ENCODE measurements at places on chromosomes 6 and 20. TPM values are rescaled to one million over a fixed set of nuclear protein-coding genes. Genes with fewer than 3 reads are reported as not detected.

DNA sequence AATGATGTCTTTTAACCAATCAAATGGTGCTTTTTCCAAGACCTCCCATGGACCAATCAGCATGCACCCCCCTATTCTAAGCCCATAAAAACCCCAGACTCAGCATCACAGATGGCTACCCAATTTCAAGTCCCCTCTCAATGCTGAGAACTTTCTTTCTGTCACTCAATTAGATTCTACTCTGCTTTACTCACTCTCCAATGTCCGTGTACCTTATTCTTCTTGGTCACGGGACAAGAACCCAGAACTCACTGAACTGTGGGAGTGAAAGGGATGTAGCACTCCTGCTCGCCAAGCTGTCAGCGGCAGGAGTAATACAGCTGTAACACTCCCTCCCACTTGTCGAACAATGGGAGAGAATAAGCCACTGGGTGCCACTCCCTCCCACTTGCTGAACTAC lies 20.8 kb upstream of the MAP7 start:
- no peak for DNase-seq

- no peak for DNase-seq
Measured at GRCh38 chr6:7933794-7934193, 23.2 kb upstream of the TXNDC5 start.

DNA sequence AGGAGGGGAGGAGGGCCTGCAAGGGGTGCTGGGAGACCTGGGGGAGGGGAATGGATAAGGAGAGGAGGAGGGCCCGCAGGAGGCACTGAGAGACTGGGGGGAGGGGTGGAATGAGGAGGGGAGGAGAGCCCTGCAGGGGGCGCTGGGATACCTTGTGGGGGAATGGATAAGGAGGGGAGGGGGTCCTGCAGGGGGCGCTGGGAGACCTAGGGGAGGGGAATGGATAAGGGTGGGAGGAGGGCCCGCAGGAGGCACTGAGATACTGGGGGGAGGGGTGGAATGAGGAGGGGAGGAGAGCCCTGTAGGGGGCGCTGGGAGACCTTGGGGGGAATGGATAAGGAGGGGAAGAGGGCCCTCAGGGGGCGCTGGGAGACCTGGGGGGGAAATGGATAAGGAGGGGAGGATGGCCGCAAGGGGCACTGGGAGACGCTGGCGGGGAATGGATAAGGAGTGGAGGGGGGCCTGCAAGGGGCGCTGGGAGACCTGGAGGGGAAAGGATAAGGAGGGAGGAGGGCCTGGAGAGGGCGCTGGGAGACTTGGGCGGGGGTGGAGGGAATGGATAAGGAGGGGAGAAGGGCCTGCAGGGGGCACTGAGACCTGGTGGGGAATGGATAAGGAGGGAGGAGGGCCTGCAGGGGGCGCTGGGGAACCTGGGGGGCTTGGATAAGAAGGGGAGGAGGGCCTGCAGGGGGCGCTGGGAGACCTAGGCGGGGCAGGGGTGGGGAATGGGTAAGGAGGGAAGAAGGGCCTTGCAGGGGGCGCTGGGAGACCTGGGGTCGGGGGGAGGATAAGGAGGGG lies 1.3 kb upstream of the CTCFL start:
- DNase-seq, result no peak

DNA sequence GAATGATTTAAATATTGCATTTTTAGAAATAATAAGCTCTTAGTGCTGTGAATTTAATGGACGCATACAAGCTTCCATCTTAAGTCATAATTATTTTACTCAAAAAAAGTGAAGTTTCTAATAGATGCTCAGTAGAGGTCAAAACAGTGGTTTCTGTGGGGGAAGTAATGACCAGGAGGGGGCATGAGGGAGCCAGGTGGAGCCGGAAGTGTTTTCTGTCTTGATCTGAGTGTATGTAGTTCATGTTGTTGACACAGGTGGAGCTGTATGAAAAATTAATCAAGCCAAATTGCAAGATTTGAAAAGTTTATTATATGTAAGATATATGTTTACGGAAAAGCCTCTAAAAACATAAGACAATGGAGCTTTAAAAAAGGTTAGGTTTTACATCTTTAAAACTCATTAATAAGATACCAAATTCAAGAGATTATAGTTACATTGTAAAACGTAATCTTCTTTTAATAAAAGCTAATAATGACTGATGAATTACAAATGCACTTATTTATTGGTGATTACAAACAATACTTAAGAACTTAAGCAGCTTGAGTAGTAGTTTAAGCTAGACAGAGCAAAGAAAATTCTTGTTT lies 68.0 kb downstream of the PLAGL1 start:
- no peak for DNase-seq

DNA sequence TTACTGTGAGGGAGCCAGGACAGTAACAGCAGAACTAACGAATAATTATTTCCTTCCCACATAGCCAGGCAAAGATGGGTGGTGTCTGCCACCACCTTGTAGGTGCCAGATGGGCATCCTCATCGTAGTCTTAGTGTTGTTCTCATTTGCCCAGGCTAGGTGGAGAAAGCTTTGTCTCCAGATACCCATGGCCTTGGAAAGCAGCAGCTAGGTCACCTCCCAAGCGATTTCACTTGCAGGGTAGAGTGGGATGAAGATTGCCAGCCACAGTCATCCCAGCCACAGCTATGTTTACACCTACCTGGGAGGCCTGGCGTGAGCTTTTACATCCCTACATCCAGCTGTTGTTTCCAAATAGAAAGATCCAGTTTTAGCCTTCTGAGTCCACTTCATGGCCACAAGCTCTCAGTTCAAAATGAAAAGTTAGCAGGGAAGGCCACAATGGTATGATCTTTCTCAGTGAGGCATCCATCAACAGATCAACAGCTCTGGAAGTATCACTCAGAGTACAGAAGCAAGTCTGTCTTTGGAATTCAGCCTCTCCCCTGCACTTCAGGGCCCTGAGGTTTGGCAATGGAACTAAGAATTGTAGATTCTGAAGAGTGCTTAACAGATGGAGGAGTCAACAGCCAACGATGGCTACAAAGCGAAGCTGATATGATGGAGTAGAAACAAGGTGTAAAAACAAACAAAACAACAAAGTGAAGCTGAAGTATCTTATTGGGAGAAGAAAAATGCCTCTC lies 11.0 kb upstream of the SNRPC start:
- DNase-seq, result no peak

- no peak for DNase-seq
Measured at GRCh38 chr6:100473182-100473581, 8.5 kb upstream of the SIM1 start.

DNA sequence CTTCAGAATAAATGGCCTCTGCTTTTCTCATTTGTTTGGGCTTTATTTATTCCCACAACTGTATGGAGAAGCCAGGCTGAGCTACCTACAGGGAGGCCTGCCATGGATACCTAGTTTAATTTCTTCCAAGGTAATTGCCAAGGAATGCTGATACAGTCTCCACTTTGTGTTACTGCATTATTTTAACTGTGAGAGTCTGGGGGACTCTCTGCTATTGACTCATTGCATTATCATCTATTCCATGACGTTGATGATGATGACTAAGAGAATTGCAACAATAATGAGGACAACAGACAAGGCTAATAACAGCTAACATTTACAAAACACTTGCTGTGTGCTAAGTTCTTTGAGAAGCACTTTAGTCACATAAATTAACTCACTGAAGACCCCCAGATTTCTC lies 88.3 kb upstream of the COL21A1 start:
- no peak for DNase-seq

DNA sequence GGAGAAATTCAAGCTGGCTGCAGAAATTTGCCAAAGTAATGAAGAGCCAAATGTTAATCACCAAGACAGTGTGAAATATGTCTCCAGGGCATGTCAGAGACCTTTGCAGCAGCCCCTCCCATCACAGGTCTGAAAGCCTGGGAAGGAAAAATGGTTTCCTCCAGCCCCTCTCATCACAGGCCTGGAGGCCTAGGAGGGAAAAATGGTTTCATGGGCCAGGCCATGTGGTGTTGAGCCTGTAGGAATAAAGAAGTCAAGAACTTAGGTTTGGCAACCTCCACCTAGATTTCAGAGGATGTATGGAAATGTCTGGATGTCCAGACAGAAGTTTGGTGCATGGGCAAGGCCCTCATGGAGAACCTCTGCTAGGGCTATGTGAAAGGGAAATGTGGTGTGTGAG lies 185.0 kb downstream of the SLC35F1 start:
- no peak for DNase-seq

GRCh38 chr6:17483391-17484016 lies 90.1 kb downstream of the CAP2 start:
- DNase-seq, result no peak

- DNase-seq, result no peak
Measured at GRCh38 chr20:6829510-6830116, 62.1 kb downstream of the BMP2 start.

DNA sequence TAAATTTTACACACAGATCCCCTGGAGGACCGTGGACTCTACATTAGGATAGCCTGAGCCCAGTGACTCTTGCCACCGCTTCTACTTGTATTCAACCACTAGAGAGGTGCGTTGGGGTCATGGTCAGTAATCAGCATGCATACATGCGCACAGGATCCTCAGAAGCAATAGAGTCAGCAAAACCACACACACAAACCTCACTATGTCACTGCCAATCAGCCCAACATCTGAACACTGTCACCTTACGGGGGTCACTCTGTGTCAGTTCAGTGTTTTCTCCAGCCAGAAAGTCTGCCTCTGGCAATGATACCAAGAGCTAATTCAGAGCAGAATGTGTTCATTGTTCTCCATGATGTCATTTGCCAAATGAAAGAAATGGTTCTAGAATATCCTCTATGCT lies 225.3 kb downstream of the KHDC1L start:
- DNase-seq, result no peak

GRCh38 chr6:90375681-90376439 lies 79.2 kb upstream of the BACH2 start:
- DNase-seq, result no peak

DNA sequence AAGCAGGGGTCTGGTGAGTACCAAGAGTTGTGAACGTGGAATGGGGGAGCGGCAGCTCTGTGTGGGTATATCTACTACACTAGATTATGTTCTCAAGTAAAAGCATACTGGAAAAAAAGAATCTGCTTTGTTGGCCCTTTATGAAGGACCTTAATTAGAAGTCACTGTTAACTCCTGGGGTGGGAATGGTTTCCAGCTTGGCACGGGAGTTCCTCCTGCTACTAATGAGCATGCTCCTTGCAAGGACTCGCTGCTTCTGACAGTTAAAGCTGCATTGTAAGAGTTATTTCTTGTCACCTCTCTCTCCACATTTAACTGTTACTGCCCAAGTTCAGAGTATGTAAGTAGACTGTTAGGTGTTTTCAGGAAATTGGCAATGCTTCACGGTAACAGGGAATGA lies 292.7 kb downstream of the ZFAND3 start:
- no peak for DNase-seq

GRCh38 chr6:44489910-44490604 lies 102.6 kb downstream of the CDC5L start:
- DNase-seq, result no peak

GRCh38 chr20:58923117-58923712 lies 57.8 kb upstream of the NELFCD start:
- DNase-seq, result no peak

DNA sequence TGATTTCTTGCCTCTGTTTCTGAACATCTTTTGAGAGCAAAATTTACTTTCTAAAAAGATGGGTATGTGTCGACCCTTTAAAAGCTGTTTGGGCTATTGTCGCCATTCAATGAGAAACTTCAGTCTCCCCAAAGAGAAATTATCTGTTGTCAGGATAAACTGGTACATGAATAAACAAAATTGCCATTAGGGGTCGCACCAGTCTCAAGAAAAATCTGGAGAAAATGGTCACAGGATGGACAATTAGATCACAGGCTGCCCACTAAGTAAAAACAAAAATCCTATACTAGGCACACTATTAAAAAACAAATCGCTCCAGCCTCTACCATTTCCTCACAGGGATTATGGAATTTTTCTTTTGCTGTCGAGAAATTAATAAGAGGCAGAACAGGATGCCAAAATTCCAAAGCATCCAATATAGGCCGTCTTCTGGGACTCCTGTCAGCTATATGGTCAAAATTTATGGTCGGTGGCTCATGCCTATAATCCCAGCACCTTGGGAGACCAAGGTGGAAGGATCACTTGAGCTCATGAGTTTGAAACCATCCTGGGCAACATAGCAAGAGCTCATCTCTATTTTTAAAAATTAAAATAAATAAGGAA lies 5.5 kb upstream of the HLA-E start:
- DNase-seq, result no peak

- DNase-seq, result no peak
Measured at GRCh38 chr20:60102665-60103210, 144.5 kb downstream of the CDH26 start.

DNA sequence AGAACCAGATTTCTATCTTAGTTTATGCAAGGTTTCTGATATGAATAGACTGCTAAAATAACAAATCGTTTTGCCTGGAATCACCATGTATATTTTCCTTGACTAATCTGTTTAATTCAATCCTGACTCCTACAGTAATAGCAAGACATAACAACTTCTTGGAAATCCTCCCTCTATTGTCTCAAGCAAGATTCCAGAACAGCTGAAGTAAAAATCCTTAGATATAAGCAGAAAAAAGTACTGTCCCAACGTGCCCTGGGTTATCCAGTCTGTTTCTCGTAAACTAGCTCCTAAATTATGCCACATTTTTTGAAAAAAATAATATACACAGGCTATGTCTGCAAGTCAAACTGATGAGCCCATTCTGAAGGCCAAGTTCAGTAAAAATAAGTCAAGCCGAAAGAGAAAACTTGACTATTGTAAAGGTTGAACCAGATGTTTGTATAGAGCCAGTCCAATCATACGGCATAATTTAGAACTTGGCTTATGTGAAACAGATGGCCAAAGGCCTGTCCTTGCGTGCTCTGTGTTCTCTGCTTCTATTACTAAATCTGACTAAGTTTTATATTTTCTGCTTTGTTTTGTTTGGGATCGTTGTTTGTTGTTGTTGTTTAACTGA lies 341.6 kb upstream of the NRSN1 start:
- DNase-seq, result no peak

GPX6 gene
- total RNA-seq, result not detected

OVOL2 gene
- total RNA-seq, result 26.4 TPM

ACOT13 gene
- total RNA-seq, result 4.8 TPM

GNL1 gene
- 33.9 TPM for total RNA-seq

ZC2HC1B gene
- not detected for total RNA-seq

EYA2 gene
- 3.2 TPM for total RNA-seq

IGF2R gene
- 58.2 TPM for total RNA-seq

REV3L gene
- 47.5 TPM for total RNA-seq

All from suprapubic skin (tissue), 4 donors.